ENCODE measurements at places on chromosomes 5 and 9. TPM values are rescaled to one million over a fixed set of nuclear protein-coding genes. Genes with fewer than 3 reads are reported as not detected.

Gene GEMIN5
- 21.0 TPM for total RNA-seq

Gene CER1
- not detected for total RNA-seq

Gene GOLPH3
- total RNA-seq: 74.7 TPM

Gene TMEM252
- total RNA-seq: not detected

Gene OLFM1
- total RNA-seq: not detected

Gene JAKMIP2
- 6.1 TPM for total RNA-seq

Gene TMC1
- total RNA-seq: not detected
